ENCODE measurements at places on chromosomes 4 and X.

GRCh38 chr4:115648786-115649185 is 535.4 kb upstream of the NDST4 start:
- no peak for DNase-seq

DNA sequence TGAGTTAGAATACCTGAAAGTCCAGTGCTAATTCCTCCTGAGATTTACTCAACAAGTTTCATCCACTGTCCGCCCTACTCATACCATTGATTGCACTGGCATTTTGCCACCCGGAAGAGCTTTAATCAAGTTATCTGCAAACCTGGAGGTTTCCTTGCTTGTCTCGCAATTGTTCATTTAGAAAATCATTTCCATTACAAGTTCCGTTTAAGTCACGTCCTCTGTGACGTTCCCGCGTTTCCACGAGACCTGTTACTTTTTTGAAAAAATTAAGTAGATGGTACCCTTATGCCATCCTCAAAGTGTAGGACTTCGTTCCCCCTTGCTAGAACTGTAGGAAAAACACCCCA is 761 bp upstream of the FRYL start:
- no peak for DNase-seq

- no peak for DNase-seq
Observed at GRCh38 chr4:149280806-149281205, 534.8 kb downstream of the IQCM start.

DNA sequence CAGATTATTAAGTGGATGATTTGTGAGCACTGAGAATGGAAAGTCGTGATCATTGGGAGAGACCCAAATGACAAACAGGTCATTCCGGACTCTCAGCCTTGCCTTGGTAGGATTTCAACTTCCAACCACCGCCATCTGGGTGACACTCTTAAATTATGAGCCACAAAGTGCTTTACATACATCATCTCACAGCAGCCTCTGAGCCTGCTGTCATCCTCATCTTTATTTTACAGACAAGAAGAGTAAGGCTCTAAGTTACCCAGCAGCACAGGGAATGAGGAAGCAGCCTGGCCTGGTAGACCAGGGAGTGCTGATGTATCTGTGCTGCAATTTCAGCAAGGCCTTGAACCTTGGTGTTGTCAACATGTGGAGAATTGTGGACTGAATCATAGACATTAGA is 105.8 kb upstream of the TRIM2 start:
- no peak for DNase-seq

GRCh38 chr4:14906805-14907204 is 95.5 kb upstream of the CPEB2 start:
- DNase-seq = no peak

GRCh38 chrX:13257223-13258051 is 62.4 kb downstream of the ATXN3L start:
- DNase-seq = no peak

GRCh38 chr4:183409934-183410333 is 34.5 kb upstream of the CDKN2AIP start:
- DNase-seq = no peak

DNA sequence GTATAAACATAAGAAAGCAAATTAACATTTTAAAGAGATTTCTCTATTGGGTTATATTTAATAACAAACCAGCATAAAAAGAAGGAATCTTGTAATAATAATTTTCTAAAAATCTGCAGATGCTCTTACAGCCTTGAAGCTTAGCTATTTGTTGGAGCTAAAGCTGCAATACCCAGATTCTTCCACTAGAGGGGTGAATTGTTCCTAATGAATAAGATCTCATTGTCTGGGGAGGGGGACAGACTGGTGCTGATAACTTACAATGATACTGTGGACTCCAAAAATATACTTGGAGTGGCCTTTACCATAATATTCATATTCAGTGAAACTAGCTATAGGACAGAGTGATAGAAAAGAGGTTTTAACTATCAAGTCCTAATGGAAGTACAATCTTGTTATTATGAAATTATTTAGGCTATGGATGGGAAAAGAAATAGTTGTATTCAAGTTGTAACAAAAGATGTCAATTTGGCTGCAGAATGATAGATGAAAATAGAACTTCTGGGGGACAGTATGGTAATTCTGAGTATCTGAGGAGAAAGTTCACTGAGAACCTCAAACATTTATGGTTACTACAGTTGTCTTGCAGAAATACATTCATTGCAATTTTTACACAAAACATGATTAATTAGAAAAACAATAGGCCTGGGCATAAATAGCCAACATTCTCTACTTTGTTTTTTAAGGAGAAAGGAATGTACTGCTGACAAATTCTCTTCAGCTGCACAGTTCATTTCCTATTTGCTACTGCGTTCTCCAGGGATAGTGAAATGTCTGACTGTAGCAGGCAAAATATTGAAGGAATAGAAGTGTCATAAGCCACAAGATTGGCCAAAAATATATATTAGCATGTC is 443.3 kb downstream of the GBA3 start:
- peak; percentile 17 for DNase-seq

GRCh38 chrX:155997436-155997835 is at the start of gene IL9R:
IL9R (plus strand) TSS chrX:155997696; CDS start chrX:155997760, 64 bp downstream.
- no peak for DNase-seq

GRCh38 chrX:154381271-154381670 is 2.2 kb downstream of the EMD start:
- no peak for DNase-seq

- peak; percentile 88 for DNase-seq
Observed at GRCh38 chr4:25928379-25929297, 14.6 kb downstream of the SMIM20 start.

DNA sequence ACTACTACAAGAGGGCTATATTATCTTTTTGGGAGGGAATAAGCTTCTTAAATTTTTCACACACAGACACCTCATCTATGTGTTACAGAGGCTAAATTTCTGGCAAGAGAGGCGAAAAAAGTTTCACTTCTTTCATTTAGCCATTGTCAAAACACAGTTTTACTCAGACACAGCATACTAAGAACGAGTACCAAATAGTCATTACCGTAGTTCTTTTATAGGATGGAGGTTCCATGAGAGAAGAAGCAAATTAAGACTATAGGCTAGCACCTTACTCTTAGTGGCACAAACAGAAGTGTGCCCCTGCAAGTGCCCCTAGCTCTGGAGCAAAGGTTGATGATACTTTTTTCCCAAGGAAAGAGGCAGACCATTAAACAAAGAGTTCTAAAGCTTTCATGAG is 26.2 kb downstream of the UGT2B7 start:
- DNase-seq = no peak

DNA sequence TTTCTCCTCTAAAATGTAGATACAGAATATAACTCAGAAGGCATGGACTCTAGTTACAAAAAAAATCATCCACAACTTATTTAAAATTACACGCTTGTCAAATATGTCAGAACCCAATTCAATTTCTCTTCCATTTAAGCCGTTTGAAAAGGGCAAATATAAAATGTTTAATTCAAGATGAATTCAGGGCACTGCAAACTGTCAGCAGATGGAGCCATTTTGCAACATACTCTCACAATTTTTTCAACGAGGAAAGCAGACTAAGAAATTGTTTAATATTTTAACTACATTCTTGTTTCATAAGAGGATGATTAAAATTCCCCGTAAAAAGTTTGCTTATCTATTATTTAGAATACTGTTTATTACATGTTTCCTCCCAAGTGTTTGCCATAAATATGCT is 321.3 kb upstream of the CPXCR1 start:
- DNase-seq = no peak

DNA sequence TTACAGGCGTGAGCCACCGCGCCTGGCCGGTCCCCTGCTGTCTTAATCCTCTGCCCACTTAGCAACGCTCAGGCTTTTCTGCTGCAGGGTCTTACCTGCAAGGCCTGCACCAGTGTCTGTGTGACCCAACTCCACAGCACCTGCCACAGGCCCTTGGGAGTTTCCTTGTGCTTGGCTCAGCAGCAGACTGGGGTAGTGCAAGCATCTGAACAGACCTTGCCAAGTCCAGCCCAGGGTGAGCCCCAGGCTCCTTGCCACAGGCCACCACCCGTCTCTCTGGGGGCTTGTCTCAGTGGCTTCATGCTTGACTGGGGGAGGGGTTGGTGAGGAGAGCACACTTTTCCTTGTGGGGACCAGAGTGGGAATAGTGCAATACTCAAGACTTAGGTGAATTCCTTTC is 87.0 kb downstream of the FAM193A start:
- DNase-seq = no peak

- DNase-seq = no peak
Observed at GRCh38 chr4:86185659-86186058, 174.2 kb downstream of the MAPK10 start.

- DNase-seq = no peak
Observed at GRCh38 chr4:130359542-130359941, 1263.6 kb downstream of the C4orf33 start.

DNA sequence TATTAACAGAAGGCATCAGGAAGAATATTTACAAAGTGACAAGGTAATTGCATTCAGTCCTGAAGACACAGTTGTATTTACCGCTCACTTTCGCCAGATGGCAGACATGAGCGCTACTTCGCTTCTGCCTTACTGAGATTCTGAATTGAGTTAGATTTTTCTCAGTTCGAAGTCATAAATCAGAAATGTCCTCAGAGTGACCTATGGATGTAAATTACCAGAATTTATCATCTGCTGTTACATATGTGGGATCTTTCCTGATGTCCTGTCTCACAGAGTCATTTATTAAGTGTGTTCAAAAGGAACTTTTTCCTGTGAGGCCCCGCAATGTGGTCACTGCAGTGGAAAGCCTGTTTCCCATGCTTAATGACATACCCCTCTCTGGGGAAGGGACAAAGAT is 97.3 kb upstream of the DCLK2 start:
- DNase-seq = peak; percentile 49
